DMS79 (cell line): ENCODE measurements at places on chromosomes 6 and 20.
A peak's percentile ranks its signal among the peaks of the same experiment; 100 is the strongest.

DNA sequence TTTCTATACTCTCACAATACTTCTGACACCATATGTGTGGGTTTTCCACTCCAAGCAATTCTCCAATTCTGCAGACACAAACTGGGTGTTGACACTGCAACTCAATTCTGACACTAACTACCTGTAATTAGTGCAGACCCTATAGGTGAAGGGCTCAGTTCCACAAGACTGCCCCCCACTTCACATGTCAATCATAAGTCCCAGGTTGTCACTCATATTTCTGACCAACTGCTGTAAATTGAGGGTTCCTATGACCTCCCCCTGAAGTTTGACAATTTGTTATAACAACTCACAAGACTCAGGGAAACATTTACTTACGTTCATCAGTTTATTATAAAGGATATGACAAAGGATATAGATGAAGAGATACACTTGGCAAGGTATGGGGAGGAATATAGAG, 18.3 kb downstream of the GPX6 start:
- DNase-seq: no peak

DNA sequence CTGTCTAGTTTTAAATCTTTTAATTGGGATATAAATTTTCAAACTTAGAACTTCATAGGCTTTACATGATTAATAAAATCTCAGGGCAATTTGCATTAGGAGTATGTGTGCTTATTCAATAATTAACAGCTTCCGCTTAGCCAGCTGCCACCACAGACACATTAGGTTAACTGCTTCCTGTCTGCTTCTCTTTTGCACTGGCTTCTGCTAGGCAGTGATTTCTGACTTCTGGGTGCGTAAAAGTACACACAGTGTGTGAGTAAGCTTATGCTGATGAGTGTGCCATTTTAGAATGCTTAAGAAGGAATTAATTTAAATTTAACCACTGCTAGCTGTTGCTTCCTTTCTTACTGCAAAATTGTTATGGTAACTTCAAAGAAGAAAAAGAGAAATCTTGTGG, 73.9 kb downstream of the F13A1 start:
- DNase-seq: no peak

- DNase-seq: no peak
Measured at GRCh38 chr20:10468340-10468845, 33.3 kb downstream of the SLX4IP start.

DNA sequence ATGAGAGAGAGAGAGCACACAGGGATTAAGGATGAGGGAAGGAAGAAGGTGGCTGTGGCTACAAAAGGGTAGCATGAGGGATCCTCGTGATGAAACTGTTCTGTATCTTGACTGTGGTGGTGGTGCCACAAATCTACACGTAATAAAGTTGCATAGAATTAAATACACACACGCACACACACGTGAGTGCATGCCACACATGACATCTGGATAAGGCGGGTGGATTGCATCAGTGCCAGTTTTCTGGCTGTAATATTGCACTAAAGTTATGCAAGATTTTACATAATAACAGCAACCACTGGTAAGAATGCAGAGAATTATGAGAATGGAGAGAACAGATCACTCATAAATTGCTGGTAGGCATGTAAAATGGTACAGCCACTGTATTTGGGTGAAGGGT, 16.9 kb upstream of the STK35 start:
- no peak for DNase-seq

- no peak for DNase-seq
Measured at GRCh38 chr6:24600903-24601302, 45.1 kb downstream of the KIAA0319 start.

DNA sequence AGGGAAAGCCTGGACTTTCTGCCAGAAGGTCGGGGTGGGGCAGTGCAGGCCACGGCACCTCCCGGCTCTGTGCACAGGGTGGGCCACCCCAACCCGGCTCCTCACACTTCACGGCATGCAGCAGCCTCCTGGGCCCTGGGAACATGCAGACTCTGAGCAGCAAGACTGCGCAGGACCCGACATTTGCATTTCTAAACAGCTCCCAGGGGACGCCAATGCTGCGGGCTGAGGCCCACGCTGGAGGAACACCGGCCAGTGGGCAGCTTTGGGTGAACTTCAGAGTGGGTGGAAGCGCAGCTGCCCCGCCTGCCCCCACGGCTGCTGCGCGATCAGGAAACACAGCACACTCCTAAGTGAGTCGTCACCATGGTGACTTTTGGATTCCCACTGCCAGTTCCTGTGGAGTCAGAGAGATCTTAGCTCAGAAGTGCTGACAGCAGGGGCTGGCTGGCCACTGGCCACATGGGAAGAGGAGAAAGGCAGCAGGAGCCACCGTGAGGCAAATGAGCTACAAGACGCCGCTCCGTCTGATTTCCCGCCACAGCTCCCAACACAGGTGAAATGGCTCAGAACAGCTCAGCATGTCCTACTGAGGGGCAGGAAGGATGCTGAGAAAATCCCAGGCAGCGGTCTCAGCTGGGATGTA, 52.1 kb downstream of the RNASET2 start:
- DNase-seq: peak; percentile 69

DNA sequence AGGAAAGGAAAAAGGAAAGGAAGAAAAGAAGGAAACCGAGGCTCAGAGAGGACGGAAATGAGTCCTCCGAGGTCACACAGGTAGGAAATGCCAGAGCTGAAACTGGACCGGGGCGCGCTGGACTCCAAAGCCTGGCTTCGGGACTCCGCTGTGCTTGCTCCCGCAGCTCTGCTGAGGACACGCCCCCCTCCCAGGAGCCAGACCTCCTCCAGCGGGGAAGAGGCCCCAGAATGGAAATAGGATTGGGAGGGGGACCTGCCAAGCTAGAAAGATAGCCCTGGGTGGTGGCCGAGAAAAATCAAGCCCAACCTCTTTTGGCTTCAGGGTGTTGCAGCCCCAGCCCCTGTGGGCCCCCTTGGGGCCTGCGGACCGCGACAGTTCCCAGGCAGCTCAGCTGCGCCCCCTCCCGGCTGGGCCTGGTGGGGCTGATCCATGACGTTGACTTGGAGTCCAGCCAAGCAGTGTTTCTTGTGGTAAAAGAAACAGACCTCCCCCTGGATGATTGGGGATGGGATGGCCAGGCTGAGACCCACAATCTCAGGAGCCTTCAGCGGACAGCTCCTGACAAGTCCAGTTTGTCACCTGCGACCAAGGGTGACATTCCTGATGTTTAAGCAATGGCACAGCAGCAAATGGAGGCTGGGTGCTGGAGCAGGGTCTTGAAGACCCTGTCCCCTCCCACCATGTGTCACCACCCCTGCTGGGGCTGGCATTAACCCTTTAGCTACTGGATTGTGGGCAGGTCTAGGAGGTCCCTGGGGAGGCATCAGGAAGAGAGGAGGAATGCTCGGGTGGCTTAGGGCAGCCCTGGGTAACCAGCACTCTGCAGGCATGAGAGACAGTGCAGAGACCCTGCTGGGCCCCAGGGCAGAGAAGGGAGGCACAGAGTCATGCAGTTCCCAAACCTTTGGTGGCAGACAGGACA, 55.4 kb downstream of the RIPOR3 start:
- peak; percentile 37 for DNase-seq

- DNase-seq: no peak
Measured at GRCh38 chr20:37473249-37474000, 47.6 kb upstream of the NNAT start.

DNA sequence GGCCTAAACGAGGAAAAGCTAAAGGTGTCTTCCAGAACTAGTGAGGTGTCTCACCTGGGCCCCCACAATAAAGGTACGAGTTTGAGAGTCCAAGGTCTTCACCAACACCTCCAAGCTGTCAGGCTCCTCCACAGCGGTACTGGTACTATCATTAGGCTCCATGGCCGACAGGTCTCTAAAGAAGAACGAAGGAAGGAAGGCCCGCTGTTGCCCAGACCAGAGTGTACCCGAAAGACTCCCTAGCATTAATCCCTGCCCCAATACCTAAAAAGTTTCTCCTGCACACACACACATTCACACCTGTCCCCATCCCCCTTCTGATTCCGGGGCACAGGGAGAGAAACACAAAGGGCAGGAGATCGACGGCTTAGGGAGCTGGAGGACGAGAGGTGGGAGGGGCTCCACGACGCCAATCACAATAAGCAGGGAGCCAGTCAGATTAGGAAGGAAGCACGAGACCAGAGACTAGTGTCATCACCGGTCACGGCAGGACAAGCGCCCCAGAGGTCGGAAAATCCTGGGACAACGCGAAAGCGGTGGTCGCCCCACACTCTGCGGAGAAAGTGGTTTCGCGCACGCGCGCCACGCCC, 764 bp downstream of the BAG6 start:
- DNase-seq: peak; percentile 67

- DNase-seq: no peak
Measured at GRCh38 chr6:39574991-39575390, 150.2 kb downstream of the KIF6 start.

- DNase-seq: no peak
Measured at GRCh38 chr6:166365806-166366205, 16.9 kb downstream of the MPC1 start.

GRCh38 chr20:59613861-59614260, 9.5 kb downstream of the PHACTR3 start:
- DNase-seq: no peak

GRCh38 chr20:51960047-51960675, 157.8 kb upstream of the SALL4 start:
- no peak for DNase-seq

- DNase-seq: no peak
Measured at GRCh38 chr20:11001764-11002540, 328.2 kb upstream of the JAG1 start.

DNA sequence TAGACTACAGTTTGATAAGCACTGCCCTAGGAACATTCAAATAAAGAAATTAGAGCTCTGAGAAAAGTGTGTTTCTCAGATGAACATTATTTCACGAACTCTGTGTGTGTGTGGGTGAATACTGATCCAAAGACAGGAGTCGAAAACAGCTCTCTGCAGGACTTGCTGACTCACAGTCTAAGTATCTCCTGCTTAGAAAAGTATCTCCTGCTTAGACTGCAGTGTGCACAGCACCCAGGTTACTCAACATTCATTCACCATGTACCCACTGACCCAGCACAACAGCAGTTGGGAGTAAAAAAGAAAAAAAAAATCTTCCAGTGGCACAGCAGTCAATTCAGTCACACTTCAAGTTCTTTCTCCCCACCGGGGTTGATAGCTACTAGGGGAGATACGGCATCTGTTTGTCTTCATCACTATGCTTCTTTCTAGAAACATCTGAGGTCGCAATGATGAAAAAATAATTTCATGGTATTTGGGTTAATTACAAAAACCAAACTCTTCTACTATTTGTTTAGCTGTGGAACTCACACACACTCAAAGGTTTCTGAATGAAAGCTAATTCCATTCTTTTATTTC, 48.0 kb downstream of the GCLC start:
- no peak for DNase-seq

GRCh38 chr20:45993197-45993951, 15.3 kb upstream of the MMP9 start:
- no peak for DNase-seq

DNA sequence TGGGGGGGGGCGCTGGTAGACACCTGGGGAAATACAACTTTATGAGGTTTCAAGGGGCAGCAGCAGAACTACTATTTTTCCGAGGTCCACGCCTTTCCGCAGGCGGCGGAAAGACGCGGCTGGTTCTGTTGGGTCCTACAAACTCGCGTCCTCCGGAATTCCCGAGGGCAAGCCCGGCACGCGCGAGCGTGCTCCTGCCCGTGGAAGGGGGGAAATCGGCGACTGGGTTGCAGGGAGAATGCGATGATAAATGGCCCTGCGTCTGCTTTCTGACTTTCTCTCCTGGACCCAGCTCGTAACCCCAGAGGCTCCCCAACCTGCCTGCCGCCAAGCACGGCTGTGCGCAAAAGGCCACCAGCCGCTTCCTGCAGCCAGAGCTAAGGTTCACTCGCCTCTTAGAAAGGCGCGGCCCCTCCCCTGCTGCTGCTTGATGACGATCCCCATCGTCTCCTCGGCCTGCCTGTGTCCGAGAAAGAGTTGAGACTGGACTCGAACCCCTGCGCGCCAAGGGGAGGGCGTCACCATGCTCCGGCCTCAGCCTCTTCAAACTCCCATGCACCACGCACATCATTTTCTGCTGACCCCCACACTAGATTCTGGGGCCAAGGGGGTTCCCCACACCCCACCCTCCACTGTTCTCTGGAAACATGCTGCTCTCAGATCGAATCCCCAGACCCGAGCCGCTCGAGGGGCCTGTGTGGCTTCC, 6.7 kb downstream of the FOXA2 start:
- DNase-seq: no peak

- peak; percentile 97 for DNase-seq
Measured at GRCh38 chr6:43823879-43824702, 54.1 kb downstream of the VEGFA start.

DNA sequence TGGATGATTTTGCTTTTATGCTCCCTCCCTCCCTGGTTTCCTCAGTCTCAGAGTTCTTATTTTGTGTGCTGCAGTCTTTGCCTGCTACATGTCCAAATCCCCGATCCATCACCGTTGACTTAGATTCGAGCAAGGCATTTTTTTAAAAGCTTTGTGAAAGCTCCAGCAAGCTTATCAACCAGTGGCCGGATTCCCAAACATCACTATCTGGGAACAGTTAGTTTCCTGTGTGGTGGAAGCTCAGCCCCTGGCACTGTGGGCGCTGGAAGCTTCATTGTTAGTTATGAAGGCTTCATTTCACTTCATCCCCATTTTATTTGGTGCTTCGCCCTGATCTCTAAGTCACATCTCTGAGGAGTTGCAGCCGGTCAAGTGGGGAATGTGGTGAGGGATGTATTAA, 44.7 kb downstream of the DEK start:
- DNase-seq: no peak

- no peak for DNase-seq
Measured at GRCh38 chr20:54048891-54049545, 21.4 kb downstream of the BCAS1 start.

DNA sequence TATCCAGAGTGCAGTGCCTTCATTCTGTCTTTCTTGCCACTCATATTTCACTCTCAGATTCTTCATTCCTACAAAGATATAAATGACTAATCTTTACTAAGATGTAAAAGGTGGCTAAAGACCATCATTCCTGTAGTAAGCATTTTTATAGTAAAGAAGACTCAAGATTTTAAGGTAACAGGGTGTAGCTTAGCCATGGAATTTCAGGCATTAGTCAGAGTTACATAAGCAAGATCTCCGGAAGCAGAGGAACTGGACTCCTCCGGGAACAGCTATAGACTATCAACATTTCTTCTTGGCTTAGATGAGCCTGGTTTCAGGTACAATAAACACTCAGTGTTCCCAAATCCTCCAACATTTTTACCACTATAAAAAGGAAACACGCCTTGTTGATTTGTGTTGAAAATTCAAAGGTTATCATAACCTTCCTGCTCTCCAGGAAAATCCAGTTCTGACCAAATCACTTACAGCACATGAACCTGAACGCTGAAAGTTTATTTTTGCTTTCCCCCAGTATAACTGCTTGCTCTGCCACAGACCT, 23.7 kb downstream of the SERPINB1 start:
- no peak for DNase-seq

DNA sequence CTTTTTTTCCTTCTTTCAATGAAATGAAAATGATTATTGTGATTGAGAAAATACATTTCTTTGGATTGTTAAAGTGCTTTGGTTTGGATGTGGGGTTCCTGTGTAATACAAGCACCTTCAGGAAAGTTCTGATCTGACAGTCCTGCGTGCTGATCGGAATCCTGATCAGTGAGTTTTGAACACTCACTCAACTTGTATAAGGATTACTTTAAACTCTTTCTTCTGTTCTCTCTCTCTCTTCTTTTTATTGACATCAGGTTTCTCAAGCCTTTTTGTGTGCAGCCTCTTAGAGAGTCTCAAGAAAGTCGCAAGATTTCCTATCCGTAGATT, 710 bp downstream of the TINAG start:
- DNase-seq: no peak
